Central memory CD4-positive, alpha-beta T cell (primary cell): ENCODE measurements at places on chromosomes 11 and 22.
A peak's percentile ranks its signal among the peaks of the same experiment; 100 is the strongest.

DNA sequence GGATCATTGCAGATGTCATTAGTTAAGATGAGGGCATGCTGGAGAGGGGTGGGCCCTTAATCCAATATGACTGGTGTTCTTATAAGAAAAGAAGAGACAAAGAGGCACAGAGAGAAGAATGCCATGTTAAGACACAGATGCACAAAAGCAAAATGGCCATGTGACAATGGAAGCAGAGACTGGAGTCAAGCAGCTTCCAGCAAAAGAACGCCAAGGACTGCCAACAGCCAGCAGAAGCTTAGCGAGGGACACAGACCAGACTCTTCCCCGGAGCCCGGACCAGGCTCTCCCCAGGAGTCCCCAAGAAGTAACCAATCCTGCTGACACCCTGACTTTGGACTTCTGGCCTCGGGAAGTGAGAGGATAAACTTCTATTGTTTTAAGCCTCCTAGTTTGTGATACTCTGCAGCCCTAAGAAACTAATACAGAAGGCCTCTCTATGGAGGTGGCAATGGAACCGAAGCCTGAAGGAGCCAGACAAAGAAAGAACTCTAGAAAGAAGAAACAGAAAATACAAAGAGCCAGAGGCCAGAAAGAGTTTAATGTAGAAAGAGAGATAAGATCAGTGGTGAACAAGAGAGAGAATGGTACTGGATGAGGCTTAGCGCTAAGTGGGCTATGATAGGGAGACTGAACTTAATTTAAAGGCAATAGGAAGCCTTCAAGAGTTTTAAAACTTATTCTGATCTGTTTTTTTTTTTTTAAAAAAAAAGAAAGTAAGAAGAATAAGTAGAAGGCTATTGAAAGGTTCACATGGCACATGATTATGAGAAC lies 27.7 kb downstream of the PRCP start:
- no peak for DNase-seq

GRCh38 chr22:45895436-45896152 lies 81.4 kb downstream of the WNT7B start:
- DNase-seq = no peak

- peak; percentile 84 for DNase-seq
Observed at GRCh38 chr22:41946629-41947423, at the start of gene CENPM. CENPM (minus strand) TSS chr22:41947152; CDS start chr22:41947076, 76 bp downstream.

DNA sequence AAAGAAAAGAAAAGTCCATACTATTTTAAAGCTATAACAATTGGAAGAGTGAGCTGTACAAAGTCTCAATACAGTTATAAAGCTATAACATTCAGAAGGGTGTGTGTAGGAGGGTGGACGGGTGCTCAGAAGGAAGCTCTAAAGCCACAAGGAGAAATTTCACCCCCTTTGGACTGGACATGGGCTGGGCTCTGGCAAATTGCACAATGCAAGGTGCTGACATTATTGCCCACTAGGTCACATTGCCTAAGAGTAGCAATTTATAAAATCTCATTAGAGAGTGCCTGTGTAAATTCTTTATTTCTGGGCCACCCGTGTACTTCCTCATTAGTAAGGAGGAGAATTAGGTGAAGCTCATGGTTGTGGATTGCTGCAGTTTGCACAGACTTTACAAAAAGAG lies 5.7 kb upstream of the APOBEC3A start:
- no peak for DNase-seq

- DNase-seq = no peak
Observed at GRCh38 chr11:15291885-15292284, 177.2 kb downstream of the INSC start.

DNA sequence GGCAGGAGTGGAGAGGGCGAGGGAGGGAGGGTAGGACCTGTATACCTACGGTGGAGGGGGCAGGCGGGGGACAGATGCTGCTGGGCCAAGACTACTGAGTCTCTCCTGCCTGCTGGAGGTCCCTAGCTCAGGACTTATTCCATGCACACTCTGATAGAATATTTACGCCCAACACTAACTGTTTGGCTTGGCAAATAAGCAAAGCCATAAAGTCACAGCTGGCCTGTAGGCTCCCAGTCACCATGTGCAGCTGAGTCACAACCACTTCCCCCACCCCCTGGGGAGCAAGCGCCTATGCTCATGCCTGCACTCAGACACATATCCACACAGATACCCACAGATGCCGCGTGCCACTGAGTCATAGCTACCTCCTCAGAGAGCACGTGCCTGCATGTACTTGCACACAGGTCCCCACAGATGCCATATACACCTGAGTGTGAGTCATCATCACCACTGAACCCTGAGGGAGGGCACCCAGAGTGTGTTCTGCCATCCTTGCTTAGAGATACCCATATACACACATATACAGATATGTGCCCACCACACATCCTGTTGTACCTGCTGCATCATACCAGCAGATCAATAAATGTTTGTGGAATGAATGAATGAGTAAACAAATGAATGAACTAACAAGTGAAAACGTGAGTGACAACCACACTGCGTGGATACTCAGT lies 95.8 kb downstream of the SWAP70 start:
- peak; percentile 64 for DNase-seq

GRCh38 chr11:82229341-82229740 lies 504.3 kb downstream of the FAM181B start:
- no peak for DNase-seq

DNA sequence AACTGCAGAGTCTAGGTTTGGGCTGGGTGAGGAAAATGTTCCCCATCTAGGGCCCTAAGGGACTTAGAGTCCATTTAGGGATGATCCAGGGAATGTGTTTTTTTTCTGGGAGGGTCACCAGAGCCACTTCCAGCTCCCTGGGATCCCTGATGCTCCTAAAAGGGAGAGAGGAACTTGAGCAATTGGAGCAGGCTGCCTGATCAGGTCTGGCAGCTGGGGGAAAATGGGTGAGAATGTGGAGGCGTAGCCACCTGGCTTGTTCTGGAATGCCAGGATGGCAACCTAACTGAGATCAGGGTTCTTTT lies 1.2 kb downstream of the PGAP2 start:
- no peak for DNase-seq

DNA sequence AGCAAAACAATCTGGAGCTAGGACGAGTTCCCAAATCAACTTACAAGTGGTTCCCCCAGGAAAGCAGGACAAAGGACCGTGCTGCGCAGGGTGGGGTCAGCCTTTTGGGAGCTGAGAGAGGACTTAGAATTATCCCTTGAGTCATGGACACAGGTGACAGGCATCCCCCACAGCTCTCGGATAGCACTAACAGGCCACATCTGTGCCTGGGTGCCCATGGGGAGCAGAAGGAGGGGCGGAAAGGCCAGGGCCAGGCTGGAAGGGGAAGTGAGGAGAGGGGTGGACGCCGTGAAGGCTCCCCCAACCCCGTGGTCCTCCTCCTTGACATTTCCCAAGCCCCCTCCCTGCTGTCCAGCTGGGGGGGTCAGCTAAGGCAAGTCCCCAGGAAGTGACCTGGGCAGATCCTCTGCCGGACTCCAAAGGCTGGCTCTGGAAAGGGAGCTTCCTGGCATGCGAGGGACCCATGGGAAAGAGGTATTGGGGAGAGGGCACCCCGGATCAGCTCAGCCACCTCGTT lies 31.6 kb upstream of the A4GALT start:
- DNase-seq = no peak

- no peak for DNase-seq
Observed at GRCh38 chr11:69413015-69413801, 68.3 kb upstream of the LINC01488 start.

GRCh38 chr11:20873054-20873453 lies 203.7 kb downstream of the NELL1 start:
- DNase-seq = no peak

GRCh38 chr11:117941163-117941707 lies 12.0 kb upstream of the TMPRSS13 start:
- no peak for DNase-seq

- peak; percentile 69 for DNase-seq
Observed at GRCh38 chr11:82867495-82868082, 32.6 kb downstream of the PRCP start.

DNA sequence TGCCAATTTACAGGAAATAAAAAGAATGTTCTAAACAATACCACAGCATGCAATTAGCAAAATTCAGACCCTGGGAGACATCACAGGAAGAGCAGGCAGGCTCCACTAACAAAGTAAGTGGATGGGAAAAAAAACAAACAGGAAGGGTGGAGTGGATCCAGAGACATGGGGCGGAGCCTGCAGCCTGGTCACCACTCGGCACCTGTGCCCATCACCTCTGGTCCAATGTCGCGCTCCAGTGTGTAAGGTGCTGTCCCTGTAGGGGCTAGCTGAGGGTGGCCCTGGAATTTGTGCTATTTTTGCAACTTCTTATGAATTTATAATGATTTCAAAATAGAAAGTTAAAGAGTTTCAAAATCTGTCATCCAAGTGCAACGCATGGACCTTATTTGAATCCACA lies 11.0 kb upstream of the MOB2 start:
- DNase-seq = no peak

DNA sequence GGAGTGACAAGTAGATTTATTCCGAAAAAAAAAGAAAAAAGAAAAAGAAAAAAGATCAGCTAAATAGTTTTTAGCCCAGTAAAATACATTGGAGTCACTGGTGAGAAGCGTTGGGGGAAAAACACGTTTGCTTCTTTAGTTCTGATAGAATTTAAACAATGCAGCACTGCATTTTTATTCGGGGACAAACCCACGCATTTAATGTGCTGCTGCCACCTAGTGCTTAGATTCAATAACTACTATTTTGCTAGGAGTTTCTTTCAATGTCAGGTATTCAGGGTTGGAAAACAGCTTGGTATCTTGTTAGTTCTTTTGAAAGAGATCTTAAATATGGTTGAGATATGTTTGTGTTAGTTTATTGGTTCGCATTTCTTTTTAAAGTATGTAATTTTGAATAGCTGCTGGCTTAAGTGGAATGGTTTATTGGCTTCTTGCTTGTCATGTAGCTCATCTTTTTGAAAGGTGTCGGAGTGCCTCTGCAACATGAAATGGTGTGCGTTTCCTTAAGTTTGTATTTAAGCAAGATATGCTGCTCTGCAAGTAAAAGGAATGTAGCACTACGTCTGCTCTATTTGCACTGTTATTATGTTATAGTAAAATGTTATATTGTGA lies 41.9 kb downstream of the SVIP start:
- DNase-seq = peak; percentile 10

DNA sequence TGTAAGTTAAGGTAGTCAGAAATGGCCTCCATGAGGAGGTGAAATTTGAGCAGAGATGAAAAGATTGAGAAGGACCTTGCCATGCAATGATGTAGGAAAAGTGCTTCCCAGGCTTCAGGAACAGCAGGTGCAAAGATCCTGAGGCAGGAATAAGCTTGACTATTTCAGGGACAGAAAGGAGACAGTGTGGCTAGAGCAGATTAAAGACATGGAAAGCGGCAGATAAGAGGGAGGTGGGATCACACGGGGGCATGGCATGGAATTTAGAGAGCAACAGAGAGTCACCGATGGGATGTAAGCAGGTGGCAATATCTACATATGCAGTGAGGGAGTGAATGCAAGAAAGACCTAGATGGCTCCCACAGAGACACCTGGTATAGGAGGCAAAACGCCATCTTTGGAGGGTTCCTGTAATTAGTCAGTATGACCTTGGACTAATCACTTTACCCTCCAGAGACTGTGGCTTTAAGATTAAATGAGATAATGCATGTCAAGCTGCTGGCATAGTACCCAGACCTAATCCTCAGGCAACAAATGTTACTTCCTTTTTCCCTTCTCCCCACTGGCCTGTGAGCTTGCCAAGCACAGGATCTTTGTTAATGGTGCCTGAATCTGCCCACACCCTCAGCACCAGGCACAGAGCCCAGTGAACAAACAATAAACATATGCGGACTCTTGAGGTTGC lies 24.6 kb upstream of the ACER3 start:
- no peak for DNase-seq

GRCh38 chr22:20566420-20567260 lies 59.2 kb downstream of the MED15 start:
- DNase-seq = peak; percentile 89

DNA sequence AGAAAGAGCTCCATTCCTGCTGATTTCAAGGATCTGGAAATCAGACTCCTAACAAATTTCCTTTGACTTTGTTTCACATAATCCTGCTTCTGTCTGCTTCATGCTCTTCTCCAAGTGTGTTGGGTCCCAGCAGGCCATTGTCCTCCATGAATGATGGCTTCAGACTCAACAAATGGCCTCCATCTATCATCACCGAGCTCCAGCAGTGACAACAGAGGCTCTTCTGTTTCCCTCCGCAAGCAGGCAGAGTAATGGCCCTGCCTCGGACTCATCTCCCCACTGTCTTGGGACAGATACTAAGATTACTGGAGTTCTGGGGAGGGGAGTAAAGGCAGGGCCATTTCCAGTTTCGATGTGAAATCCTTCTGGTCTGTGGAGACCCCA lies 127.3 kb downstream of the TENM4 start:
- no peak for DNase-seq

GRCh38 chr22:28052825-28053269 lies 133.8 kb upstream of the PITPNB start:
- DNase-seq = no peak

- DNase-seq = no peak
Observed at GRCh38 chr22:46598224-46598623, 22.0 kb upstream of the GRAMD4 start.

DNA sequence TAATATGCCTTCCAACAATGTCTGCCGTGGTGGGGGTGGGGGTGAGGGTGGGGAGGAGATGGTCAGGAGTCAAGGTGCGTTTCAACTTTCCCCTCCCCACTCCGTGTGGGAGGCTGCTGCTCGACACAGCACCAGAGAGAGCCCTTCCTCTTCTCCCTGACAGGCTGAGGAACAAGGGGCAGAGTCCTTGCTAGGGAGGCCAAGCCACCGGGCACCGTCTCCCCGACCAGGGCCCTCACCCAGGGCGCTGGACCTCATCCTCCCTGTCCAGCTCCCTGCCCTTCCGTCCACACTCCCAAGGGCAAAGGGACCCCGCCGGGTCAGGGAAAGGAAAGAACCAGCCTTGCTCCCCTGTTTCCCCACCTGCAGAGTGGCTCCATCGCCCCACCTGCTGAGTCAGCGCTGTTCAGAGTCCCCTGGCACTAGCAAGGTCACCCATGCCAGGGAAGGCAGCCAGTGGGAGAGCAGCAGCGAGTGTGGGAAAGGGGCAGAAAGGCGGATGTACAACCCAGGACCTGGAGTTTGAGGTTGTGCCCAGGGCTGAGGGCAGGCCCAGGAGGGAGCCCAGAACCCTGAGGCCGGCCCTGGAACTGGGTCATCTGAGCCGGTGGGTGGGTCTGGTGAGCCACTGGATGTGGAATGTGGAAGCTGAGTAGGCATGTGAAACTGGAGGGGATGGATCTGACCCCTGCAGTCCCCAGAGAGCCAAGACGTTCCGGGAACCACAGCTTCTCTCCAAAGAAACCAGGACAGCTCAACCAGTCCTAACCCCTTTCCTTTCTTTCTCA lies 47.2 kb downstream of the BUD13 start:
- DNase-seq = no peak

DNA sequence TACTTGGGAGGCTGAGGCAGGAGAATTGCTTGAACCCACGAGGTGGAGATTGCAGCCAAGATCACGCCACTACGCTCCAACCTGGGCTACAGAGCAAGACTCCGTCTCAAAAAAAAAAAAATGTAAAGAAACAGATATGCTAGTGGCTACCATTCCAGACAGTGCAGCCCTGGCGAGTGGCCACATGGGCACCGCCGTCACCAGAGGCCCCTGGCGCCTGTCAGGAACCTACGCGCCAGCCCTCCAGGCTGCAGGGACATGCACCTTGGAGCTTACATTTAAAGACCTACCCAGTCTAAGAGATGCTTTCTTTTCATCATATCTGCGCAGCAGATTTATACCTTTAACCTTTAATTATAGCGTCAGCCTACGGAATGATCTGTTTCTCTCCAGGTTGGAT lies 37.2 kb upstream of the IGSF9B start:
- DNase-seq = no peak

GRCh38 chr11:3380706-3381545 lies 2.0 kb upstream of the ZNF195 start:
- no peak for DNase-seq
